ENCODE measurements at places on chromosomes 12 and 14.

GRCh38 chr12:10554756-10555481 lies 49.2 kb downstream of the EIF2S3B start:
- no peak for DNase-seq

- no peak for DNase-seq
These were observed 23.0 kb downstream of the PRPF40B start for GRCh38 chr12:49646331-49646830.

GRCh38 chr12:106446419-106447092 lies 89.0 kb downstream of the POLR3B start:
- no peak for DNase-seq

DNA sequence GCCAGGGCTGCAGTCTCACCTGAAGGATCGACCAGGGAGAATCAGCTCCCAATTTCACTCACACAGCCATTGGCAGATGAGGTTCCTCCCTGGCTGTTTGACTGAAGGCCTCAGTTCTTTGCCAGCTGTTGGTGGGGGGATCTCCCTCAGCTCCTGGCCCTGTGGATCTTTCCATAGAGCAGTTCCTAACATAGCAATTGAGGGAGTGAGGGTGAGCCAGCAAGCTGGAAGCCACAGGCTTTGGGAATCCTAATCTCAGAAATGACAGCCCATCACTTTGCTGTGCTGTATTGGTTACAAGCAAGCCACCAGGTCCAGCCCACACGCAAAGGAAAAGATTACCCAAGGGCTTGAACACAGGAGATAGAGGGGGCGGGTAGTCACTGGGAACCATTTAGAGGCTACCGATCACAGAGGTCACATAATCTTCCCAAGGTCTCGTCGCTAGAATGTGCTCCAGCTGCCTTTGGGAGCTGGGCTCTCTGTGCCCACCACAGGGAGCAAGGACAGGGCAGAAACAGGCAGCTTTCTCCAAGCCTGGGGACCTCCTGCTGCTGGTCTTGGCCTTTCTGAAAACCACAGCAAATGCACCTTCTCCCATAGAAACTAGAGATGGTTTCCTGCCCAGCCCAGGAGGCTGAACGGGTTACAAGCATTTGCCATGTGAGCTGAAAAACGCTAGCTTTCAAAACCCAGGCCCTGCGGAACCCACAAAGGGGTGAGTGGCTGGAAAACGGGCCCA lies 4.6 kb upstream of the OTUB2 start:
- no peak for DNase-seq

DNA sequence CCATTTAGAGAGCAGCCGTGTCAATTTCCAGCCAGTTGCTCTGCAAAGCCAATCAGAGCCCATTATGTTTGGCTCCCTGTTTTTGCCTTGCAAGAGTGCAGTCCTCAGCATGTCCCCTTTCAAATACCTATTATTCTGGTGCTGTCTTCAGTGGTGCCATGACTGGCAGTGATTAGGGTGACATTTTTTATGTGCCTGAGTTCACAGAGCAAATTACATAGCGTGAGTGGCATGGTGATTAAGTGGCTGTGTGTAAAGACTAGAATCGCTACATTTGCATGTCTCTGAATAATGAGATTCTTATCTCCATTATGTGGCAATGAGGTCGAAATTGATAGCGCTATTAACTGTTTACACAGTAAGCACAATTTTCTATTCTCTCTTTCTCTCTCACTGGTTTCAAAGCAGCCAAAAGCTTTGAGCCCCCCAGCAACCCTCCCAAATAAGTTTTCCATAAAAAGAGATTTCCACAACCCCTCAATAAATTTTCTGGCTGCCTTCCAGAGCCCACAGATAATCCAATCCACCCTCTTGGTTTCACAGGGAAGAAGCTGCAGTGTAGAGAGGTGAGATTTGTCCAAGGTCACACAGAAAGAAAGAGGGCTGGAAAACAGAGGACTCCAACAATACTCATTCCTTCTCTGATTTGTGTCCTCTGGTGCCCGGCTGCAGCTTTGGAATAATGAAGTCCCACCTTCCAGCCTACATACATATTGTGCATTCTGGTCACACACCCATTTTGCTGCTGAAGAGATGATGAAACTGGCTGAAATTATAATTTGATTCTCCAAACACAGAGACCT lies 58.8 kb upstream of the NUDT4 start:
- DNase-seq: no peak

DNA sequence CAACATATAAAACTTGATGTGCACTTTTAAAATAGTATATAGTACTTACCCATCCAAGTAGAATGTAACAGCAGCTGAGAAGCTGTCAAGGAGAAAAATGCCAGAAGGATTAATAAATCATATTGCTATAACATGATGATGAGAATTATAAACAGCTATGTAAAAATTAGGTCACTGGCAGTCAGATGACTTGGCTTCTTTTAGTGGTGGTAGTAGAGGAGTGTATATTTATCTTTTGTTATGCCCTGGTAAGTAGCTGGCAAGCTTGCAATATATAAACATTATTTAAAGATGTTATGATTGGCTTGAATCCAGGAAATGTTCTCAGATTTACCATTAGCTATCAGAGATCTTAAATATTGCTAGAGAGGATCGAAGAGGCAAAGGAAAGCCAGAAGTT lies 471.0 kb upstream of the MGAT4C start:
- no peak for DNase-seq

- DNase-seq: no peak
These were observed 87.2 kb downstream of the SCN8A start for GRCh38 chr12:51678086-51678724.

DNA sequence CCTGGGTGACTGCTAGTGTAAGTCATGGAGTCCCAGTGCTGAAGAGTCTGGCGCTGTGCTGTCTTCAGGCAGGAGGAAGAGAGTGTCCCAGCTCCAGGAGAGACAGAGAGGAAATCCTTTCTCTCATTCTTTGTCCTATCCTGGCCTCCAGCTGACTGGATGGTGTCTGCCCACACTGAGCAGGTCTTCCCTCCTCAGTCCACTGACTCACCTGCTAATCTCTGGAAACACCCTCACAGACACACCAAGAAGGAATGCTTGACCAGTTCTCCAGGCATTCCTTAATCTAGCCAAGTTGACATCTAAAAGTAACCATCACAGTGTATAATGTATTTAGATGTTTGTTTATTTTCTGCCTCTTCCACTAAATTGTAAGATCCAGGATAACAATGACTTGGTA lies 53.9 kb downstream of the EMP1 start:
- no peak for DNase-seq

All from stimulated activated CD4-positive, alpha-beta T cell treated with anti-CD3 and anti-CD28 coated beads, Interleukin-1b, Interleukin-23, amount 100 ng/mL, for 1 hour (primary cell).